ENCODE measurements at places on chromosomes 4 and X.
A peak's percentile ranks its signal among the peaks of the same experiment; 100 is the strongest.

DNA sequence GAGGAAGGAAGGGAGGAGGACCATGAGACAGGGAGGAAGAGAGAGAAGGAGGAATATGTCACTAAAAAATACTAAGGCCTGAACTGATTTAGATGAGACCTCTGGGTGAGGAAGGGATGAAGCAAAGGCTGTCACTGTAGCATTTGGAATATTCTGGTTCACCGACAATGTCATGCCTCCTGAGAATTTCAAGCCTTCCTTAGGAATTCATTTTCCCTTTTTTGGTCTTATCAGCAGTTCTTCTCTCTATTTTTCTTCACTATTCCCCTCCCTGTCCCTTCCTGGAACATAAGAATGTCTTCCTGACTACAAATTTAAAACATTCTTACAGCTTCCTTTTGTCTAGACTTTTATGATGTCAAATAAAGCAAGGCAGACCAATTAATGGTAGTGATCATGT is 527.8 kb downstream of the INPP4B start:
- peak; percentile 4 for DNase-seq

DNA sequence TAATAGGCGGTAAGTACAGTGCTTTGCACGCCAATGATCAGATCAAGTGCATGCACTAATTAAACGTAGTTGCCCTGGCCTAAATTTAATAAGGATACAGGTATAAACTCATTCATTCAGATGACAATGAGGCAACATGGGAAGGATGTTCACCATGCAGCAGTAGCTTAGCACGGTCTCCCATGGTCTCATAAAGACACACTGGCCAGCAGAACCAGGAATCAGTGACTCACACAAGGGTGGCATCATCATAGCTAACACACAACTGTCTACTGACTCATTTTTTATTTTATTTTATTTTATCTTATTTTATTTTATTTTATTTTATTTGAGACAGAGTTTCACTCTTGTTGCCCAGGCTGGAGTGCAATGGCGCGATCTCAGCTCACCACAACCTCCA is 42.7 kb downstream of the TMEM156 start:
- DNase-seq: no peak

- no peak for DNase-seq
Measured at GRCh38 chrX:52933976-52934703, 24.2 kb downstream of the FAM156A start.

GRCh38 chr4:6224735-6225134 is 24.4 kb upstream of the JAKMIP1 start:
- DNase-seq: no peak

GRCh38 chr4:18321956-18322530 is 300.5 kb upstream of the LCORL start:
- no peak for DNase-seq

DNA sequence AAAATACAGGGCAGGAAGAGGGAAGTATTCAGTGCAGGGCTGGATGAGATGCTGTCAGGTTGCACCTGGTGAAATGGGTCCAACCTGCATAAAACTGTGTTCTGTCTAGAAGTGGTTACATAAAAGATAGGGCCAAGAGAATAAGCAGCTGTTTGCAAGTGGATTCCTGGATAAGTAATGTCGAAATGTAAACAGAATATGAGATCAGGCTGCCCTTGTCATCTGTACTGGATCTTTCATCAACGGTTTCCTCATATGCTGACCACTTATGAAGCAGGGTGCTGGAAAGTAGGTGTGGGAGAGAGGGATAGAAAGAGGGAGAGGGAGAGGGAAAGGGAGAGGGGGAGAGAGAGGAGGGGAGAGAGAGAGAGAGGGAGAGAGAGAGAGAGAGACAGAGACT is 349.8 kb upstream of the CPEB2 start:
- DNase-seq: no peak

DNA sequence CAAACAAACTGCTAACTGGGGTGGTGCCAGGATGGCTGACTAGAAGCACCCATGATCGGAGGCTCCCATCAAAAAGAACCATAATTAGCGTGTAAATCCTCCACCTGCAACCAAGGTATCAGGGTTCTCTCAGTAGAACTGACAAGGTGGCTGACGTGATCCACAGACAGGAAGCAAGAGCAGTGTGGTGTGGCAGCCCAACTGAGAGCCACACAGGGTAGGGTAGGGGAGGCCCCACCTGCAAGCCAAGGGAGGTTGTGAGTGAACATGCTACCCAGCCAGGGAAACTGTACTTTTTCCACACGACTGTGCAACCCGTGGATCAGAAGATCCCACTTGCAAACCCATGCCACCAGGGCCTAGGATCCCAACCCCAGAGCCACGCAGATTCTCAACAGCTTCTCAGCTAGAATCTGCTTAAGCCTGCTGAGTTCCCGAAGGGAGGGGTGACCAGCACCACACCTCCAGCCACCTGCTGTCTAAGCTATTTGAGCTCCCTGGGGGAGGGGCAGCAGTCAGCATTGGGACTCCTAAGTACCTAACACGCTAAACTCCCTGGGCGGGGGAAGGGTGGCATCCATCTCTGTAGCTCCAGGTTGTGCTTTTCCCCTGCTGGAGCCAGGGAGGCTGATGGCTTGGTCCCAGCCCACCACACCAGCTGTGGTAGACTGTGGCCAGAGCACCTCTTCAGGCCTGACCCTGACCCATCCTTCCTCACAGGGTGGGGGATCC is 425.1 kb downstream of the GPM6A start:
- no peak for DNase-seq

GRCh38 chr4:1576961-1577821 is 106.9 kb downstream of the FAM53A start:
- DNase-seq: no peak

DNA sequence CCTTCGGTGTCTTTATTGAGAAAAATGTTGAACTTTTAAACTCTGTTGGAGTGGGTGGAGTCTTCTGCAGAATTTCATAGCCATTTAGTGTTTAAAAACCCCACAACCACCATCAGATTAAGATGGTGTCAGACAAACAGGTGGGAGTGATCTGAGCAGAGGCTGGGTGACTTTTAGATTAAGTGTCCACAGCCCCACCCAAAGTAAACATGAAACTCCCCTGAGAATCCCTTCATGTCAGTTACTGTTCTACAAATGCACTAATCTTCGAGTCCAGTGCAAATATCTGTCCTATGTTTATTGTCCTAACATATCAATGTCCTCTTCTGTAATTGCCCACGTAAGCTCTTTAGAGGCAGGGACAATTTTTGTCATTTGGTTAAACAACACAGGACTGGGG is 175.6 kb upstream of the RBPJ start:
- no peak for DNase-seq

DNA sequence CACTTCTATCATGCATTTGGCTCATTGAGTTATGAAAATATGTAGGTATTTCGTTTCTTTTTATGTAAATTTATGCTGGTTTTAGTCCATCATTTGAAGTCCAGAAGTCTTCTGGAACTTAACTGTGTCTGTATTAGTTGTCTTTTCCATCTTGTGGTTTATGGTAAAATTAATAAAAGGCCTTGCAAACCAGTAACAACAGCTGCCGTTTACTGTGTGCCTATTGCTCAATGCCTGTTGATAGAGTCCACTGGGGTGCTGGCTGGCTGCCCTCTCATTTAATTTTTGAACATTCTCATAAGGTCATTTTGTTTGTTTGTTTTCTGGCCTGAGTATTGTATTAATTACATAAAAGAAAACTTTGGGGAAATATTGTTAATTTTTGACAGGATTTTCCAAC is 98.0 kb downstream of the NAA11 start:
- DNase-seq: no peak

- DNase-seq: no peak
Measured at GRCh38 chr4:47526281-47526680, 41.2 kb downstream of the ATP10D start.

- no peak for DNase-seq
Measured at GRCh38 chrX:9023293-9023692, 10.6 kb downstream of the FAM9B start.

GRCh38 chrX:6738518-6739470 is 203.9 kb upstream of the VCX3A start:
- no peak for DNase-seq

DNA sequence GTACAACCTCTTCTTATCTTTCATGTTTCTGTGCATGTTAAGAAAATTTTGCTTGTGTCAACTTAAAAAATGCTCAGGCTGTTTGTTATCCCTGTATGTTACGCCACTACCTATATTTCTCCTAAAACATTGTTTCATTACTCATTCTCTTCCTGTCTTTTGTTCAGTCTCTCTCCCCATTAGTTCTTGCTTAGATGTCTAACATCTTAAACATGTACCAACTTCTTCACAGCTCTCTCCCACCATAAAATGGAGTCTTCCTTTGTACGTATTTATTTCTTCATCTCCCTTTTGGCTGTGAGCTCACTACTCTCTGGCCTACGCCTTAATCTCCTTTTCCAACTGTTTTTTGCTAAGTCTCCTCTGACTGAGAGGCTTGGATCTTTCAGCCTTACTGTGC is 36.4 kb downstream of the PCDH7 start:
- no peak for DNase-seq

GRCh38 chrX:63855896-63856295 is 70.9 kb upstream of the ARHGEF9 start:
- no peak for DNase-seq

DNA sequence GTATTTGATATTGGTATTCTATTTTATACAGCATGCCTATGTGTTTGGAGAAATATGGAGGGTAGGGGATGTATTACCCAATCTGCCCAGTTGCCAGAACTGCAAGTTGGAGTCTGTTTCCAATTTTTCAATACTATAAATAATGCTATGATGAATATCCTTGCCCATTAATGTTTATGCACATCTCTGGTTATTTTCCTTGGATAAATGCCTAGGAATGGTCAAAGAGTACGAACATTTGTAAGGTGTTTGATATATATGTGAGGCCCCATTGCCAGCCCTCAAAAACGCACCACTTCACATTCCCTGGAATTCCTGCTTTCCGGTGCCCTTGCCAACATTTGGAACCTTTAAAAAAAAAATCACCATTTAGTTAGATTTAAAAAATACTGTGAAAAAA is 34.3 kb downstream of the CLDN34 start:
- DNase-seq: no peak

DNA sequence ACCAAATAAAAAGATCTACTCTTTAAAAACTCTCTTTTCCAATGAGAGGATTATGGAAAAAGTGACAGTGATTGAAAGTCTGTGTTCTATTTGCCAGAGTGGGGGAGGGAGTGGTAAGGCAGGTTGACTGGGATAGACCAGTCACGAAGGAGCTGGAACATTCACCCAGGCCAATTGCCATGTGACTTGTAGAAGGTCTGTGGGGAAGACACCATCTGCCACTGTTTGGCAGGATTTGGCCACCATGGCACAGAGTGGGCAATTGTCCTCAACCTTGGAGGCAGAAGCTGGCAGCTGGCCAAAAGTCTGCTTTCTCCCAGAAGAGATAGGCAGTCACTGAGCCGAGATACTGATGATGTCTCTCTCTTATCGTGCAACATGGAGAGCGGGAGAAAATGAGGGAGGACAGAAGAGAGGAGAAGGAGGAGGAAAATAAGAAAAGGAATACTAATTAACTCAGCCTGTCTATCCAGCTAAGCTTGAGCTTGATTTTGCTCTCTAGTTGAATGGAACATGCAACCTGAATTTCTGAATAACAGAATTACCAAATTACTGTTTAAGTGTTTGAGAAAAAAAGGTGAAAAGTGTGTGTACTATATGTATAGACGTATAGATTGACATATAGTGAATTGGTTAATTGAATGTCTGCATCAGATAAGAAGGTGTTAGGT is 267.1 kb downstream of the ARHGAP24 start:
- DNase-seq: no peak

DNA sequence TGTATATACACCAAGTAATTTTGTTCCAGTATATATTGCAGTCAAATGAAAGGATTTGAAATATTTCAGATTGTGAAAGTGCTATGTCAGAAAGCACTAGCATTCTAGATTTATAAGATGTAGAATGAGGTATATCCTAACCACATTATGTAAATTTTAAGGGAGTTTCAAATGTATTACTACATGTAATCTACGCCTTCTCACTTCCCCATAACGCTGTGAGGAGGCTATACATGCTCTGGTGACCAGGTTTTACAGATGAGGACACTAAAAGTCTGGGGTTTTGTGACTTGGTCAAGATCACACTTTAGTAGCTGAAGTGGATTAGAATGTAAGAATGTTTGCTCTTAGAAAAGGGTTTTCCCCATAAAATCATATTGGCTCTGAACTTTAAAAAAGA is 8.1 kb downstream of the ENPEP start:
- DNase-seq: peak; percentile 44

GRCh38 chr4:107825072-107825824 is 516 bp downstream of the SGMS2 start:
- DNase-seq: peak; percentile 60

- no peak for DNase-seq
Measured at GRCh38 chrX:71215338-71215912, 7.6 kb upstream of the GJB1 start.

DNA sequence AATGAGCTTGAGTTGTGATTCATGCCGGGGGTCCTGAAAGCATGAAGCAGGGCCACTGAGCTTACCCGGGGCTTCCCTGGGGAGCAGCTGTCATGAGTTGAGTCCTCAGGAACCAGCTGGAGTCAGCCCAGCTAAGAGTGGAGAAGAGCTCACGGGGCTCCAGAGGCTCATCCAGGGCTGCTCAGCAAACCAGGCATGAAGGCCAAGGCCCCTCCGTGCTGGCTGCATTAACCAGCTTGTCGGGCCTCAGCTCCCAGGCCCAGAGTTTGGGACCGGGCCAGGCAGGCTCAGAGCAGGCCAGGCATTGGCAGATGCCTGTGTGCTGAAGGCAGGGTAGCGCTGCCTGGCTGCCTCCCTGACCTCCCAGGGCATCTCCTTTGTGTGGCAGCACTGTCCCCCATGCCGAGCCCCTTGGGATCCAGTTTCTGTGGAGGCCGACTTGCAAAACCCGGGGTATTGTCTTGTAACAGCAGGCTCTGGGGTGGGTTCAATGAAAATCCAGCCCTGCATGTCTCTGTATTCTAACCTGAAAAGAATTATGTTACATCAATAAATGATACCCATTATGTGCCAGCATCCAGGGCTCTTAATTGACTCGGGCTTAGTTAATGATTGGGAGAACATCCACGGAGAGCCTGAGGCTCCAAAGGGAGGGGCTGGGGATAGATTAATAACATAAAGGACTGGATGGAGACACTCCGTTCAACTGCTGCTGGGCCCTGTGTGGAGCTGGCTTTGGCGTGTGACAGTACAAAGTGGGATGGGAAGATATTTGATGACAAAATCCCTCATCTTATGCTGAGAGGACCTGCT is 68.0 kb upstream of the MSX1 start:
- no peak for DNase-seq

DNA sequence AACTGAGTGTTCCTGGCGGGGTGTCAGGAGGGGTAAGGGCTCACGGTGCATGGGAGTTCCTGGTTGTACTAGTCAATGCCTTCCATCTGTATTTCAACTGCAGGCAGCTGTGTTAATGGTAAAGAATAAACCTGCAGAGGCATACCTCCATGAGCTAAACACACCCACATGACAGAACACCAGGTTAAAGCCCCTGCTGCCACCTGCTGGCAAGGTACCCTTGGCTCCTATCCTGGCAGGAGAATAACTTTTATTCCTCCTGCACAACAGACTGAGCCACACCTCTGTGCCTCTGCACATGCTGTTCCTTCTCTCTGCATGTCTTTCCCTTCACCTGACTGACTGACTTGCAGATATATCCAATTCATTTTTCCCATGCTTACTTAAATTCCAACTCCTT is 11.1 kb downstream of the ITIH6 start:
- DNase-seq: peak; percentile 36

- DNase-seq: no peak
Measured at GRCh38 chr4:20624793-20625374, 75.4 kb upstream of the PACRGL start.

Measured in trophoblast cell (in vitro differentiated cells and primary cell).